ENCODE measurements at places on chromosomes 16 and 17.
A peak's percentile ranks its signal among the peaks of the same experiment; 100 is the strongest.

DNA sequence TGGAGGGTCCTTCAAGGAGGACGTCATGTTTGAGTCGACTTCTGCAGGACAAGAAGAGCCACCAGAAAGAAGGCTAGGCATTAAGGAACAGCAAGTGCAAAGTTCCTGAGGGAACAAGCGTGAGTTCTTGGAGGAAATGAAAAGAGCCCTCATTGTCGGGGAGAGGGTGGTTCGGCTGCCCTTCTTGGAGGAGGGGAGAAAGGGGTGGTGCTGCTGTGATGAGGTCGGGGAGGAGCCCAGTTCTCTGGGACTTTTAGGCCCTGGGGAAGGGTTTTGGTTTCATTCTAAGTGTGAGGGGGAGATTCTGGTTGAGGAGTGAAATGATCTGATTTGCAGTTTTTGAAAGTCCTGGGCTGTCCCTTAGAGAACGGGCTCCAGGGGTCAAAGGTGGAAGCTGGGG lies 4.1 kb downstream of the BICDL2 start:
- no peak for DNase-seq

DNA sequence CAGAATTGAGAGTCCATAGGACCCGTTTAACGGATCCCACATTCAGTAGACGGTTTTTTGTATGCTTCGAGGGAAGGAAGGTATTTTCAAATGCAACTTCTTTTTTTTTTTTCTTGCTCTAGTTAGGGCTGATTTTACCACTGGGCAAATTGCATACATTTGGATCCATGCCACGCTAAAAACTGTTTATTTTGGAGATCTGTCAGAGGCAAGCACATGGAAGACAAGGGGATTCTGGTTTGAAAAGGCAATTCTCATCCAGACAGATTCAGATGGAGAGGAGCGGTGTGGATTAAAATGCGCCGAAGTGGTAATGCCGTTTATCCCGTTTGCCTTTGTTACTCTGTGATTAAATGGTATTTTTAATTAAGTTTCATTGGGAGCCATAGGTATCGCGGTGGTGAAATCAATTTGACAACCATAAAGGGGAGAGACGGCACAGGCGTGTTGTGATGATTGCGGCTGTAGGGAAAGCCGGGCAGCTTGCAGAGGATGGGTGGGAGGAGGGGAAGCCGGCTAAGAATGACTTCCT lies 170.4 kb downstream of the IRX3 start:
- DNase-seq = no peak

- no peak for DNase-seq
These were observed 237.0 kb upstream of the SOX9 start for GRCh38 chr17:71883845-71884244.

DNA sequence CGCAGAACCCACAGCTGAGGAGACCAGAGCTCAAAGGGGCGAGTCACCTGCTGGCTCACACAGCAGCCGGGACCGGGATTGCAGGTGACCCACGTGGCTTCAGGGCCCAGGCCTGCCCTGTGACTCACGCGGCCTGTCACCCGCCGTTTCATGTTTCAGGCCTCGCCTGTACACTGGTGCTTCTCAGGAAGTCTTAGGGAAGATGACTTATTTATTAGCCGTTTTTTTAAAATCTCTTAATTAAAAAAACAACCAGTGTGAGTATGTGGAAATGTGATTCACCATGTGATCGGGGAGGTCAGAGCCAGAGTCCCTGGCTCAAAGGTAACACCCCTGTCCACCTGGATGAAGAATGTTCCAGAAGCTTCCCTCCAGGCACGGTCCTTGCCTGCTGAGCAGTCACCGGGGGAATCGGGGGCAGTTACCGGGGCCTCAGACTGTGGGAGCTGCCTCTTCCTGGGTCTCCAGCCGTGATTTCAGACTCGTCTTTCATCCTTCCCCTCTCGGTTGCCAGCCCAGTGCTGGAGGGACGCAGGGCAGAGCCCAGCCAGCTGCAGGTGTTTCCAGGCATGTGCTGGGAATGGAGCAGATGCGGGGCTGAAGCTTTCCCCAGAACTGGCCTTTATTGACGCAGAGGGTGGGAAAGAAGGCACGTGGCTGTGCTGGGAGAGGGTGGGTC lies 49.3 kb downstream of the CMIP start:
- peak; percentile 53 for DNase-seq

- peak; percentile 31 for DNase-seq
These were observed 1.9 kb downstream of the ORMDL3 start for GRCh38 chr17:39925282-39926134.

DNA sequence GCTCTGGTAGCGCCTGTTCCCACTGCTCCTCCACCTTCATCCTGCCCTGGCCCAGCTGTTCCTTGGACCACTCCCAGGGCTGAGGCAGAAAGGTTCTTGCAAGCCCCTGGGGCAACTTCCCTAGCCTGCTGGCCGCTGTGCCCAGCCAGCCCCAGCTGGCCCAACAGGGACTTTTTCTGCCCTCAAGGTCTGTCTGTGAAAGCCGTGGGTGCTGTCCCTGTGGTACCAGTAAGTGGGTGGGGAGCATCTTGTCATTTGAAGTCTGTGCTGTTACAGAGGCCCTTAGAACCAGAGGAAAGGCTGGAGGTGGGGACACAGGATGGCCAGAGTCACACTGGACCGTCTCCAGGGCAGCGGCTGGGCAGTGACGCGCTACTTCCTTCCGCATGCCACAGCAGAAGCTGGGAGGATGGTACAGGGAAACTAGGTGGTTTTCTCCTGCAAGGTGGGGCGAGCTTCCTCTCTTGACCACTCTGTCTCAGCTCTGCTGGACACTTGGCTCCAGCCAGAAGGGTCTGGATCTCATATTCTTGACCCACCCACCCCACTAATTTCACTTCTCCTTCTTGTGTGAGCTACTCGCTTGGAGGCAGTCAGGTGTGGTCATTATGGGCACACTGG lies 87.8 kb downstream of the PLCG2 start:
- DNase-seq = no peak

DNA sequence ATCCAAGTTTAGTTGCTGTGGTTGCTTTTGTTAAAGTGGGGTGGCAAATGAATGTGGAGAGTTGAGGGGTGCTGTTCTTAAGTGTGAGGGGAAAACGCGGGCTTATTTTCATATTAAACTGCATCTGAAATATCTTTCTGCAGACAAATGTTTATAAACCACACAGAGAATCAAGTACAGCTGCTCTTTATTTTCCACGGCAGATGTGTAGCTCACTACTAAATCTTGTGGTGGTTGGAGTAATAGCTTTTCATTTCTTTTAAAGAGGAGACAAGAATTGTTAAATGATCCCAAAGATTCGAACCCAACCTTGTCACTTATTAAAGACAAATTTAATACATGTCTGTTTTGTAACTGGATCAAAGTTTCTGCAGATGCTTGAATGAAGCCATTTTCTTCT lies 2.1 kb downstream of the CLTC start:
- DNase-seq = no peak

- DNase-seq = no peak
These were observed at the start of gene NME4 for GRCh38 chr16:397135-397661. Gene NME4 (plus strand): TSS chr16:397199. CDS start chr16:397223, 24 bp downstream.

DNA sequence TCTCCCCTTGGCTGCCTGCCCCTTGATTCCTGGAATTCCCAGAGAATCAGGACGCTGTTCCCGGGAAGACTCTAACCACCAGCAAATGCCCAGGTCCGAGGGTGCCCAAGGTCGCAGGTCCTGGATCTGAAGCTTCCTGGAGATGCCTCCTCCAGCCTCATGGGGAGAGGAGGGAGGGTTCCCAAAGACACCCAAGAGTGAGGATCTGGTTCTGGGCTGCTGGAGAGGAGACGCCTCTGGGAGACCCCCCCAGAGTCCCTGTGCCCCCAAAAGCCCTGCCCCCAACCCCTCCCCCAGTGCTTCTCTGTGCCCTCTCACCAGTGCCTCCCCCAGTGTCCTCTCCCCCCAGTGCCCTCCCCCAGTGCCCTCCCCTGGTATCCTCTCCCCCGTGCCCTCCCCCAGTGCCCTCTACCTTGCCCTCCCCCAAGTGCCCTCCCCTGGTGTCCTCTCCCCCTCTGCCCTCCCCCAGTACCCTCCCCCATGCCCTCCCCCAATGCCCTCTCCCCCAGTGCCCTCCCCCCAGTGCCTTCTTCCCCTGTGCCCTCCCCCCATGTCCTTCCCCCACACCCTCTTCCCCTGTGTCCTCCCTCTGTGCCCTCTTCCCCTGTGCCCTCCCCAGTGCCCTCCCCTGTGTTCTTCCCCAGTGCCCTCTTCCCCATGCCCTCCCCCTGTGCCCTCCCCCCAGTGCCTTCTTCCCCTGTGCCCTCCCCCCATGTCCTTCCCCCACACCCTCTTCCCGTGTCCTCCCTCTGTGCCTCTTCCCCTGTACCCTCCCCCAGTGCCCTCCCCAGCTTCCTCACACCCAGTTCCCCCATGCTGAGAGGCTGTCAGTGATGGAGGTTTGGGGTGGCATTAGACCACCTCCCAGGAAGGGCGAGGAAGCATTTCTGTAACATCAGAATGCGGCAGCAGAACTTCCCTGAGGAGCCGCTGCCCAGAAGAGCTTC lies 6.3 kb upstream of the SECTM1 start:
- DNase-seq = no peak

DNA sequence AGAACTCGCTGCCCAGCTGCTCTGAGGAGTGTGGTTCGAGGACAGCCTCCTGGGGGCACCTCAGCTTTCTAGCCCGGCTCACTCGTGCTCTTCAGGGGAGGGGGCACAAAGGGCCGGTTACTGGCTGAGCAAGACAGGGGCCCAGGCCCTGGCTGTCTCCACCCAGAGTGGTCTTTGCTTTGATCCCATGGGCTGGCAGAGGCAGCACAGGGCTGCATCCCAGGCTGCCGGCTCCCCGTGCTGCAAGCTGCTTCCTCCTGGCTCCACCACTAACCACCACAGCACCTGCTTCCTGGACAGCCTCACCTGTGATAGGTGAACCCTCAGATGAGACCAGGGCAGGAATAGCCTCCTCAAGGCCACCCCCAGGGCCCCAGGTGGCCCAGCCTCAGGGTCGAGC lies 6.8 kb downstream of the SPPL2C start:
- DNase-seq = no peak
